ENCODE measurements at places on chromosomes 1 and 21.

DNA sequence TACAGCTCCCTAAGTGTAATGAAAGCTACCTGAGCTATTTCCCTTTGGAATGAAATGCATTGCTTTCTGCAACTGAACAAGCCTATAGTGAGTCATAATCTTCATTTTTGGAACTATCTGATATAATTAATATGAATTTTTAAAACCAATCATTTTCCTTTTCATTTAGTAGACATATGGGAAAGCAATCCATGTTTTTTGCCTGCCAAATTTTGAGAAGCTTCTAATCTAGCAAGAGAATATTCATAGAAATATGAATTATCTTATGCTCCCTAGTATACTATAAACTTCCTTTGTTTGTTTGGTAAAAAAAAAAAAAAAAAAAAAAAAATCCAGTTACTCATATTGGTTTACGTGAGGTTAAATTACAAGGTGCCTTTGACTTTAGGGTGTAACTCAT is 68.3 kb downstream of the PLPPR4 start:
- DNase-seq, result no peak

DNA sequence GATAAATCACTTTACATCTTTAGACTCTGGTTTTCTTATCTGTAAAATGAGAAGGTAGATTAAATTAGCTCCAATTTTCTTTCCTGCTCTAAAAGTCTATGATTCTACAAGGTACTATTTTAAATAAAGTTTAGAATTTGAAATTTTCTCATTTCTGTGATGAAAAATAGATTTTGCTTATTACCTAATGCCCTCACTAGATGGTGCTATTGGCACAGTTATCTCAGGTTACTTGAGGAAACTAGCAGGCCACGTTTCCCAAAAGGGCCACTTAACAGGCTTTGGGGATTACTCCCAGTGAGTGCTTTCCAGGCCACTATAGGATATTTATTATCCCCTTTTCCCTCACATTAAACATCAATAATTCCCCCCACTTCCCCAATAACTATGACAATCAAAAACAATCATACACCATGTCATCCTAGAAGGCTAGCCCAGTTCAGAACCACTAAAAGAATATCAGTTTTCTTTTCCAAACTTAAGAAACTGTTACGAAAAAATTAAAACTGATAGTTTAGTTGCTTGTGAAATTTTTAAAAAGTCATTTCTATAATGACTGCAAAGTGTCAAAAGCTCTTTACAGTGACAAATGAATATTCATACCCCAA is 30.6 kb downstream of the OMA1 start:
- no peak for DNase-seq

GRCh38 chr21:32096411-32096810 is 182.4 kb downstream of the MIS18A start:
- DNase-seq, result no peak

- DNase-seq, result no peak
These were observed 113.0 kb upstream of the DAB1 start for GRCh38 chr1:57536749-57537423.

DNA sequence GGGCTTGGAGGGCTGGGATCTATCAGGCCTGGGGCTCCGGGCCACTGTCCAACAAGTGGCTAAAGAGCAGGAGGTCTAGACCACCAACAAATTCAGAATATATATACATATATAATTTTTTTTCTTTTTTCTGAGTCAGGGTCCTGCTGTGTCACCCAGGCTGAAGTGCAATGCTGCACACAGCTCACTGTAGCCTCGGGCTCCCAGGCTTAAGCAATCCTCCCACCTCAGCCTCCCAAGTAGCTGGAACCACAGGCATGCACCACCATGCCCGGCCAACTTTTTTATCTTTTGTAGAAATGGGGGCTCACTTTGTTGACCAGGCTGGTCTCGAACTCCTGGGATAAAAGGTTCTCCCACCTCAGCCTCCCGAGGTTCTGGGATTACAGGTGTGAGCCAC is 6.8 kb upstream of the LAPTM5 start:
- no peak for DNase-seq

- DNase-seq, result no peak
These were observed 59.6 kb downstream of the RUNX1 start for GRCh38 chr21:34989337-34990151.

- no peak for DNase-seq
These were observed 3.0 kb upstream of the TMEM54 start for GRCh38 chr1:32903991-32904785.

GRCh38 chr1:234270581-234271242 is 102.5 kb upstream of the COA6 start:
- DNase-seq, result no peak

GRCh38 chr1:184486761-184487445 is 100.1 kb downstream of the C1orf21 start:
- DNase-seq, result no peak

- no peak for DNase-seq
These were observed 204.5 kb downstream of the TM2D1 start for GRCh38 chr1:61520401-61520800.

DNA sequence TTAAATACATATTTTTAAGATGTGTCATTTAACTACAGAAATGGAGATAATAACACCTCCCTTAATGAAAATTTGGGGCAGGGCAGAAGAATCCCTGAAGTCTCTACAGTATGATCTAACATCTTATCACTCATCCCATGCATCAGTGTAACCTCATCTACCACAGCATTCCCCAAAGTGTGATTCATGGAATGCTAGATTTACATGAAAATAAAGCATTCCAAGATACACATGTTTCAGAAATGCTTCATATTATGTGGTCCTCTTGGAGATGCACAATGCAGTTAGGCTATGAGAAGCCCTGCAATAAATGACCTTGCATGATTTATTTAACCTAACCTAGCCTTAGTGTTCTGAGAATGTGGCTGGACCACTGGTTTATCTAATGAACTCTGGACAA is 166.9 kb upstream of the SYT6 start:
- no peak for DNase-seq

- no peak for DNase-seq
These were observed 38.2 kb downstream of the PKNOX1 start for GRCh38 chr21:43012596-43012995.

DNA sequence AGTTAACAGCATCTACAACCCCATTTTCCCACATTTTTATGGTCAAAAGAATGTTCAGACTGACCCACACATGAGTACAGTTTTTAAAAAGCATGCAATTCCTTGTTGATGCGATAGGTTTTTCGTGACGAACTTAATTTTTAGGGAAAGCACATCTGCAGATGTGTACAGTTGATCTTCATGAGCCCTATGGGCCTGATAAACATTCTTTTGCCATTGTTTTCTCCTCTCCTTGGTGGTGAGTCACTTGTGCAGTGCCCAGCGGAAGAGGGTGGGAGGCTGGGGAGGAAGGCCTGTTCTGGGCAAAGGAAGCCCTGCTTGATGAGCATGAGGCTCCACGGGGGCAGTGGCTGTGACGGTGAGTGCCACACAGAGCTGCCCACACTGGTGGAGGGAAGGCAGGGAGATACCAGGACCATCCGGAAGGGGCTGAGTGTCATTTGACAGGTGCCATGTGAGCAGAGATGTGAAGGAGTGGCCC is 5.3 kb downstream of the ARF1 start:
- DNase-seq, result no peak

DNA sequence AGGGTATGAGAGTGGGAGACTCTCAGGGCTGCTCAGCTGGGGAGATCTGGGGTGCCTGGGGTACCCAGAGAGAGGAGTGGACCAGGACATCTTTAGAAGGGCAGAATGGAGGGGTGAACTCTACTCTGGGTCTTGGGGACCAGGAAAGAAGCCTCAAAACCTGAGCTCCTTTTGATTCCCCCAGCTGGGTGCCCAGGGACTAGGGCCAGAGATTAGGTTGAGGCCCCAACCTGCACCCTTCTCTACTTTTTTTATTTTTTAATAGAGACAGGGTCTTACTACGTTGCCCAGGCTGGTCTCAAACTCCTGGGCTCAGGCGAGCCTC is 1.9 kb downstream of the PDZK1IP1 start:
- DNase-seq, result no peak

GRCh38 chr1:198449727-198450433 is 90.6 kb downstream of the ATP6V1G3 start:
- no peak for DNase-seq

- no peak for DNase-seq
These were observed 150.8 kb upstream of the PTGFR start for GRCh38 chr1:78340006-78340405.

GRCh38 chr1:216820345-216820744 is 97.1 kb upstream of the ESRRG start:
- DNase-seq, result no peak

- DNase-seq, result no peak
These were observed 56.9 kb downstream of the OPTC start for GRCh38 chr1:203550846-203551245.
